ENCODE measurements at places on chromosomes 4 and X.

- no peak for DNase-seq
These were observed 695.7 kb upstream of the GALNTL6 start for GRCh38 chr4:171117457-171117856.

DNA sequence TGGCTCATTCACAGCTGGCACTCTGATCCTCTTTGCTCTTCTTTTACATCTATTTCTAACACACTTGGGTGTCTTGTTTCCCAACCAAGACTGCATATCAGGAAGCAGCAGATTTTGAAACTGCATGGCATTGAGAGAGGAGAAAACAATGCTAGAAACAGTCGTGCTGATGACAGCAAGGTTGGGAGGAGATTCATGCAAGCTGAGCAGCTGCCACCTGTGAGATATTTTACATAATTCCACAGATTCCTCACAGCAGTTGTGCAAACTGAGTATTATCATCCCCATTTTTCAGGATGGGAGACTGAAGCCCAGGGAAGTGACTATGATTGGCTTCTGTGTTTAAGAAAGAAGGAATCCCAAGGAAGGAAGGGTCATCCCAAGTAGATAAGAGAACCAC, 105.0 kb downstream of the SLC2A9 start:
- no peak for DNase-seq

- DNase-seq: no peak
These were observed 100.7 kb upstream of the HCCS start for GRCh38 chrX:11010476-11010875.

DNA sequence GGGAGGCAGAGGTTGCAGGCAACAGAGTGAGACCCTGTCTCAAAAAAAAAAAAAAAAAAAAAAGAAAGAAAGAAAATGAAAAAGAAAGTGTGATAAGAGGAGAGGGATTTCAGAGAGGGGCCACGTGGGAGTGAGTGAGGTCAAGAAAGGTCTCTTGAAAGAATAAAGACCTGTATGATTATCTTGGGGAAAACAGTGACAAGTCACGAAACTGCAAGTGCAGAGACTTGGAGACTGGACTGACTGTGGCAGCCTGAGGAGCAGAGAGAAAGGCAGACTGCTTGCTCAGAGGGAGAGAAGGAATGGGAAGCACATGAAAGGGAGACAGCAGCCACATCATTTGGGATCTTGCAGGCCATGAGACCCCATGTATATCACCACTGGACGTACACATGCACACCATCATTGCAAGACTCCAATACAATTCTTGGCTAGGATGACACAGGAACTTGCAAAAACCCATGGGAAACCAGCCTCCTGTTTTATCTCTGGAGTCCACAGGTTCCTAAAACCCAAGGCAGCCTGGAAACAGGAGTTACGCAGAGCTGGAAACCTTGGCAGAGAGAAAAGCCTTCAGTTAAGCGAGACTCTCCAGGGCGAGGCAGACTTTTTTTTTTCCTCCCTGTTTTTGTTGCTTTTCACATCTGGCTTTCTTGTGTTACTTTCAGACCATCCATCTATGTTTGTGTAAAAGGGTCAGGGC, 207.0 kb upstream of the TBL1X start:
- DNase-seq: no peak

- DNase-seq: no peak
These were observed 213.5 kb upstream of the TAPT1 start for GRCh38 chr4:16439768-16440167.

DNA sequence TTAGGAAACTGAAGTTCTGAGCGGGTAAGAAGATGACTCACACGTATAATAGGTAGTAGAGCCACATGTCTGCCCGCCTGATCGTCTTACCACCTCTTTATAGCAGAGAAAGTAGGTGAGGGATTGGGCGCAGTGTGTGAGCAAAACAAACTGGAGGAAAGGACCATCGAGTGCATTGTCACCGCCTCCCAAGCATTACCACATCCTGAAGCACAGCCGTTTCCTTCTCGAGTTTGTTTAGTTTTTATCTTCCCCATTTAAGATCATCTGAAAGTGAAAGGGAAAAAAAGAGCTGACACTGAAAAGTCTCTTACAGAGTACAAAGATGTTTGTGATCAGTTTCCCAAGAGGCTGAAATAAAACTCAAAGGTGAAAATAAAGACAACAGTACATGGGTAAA, 14.8 kb downstream of the PDK3 start:
- DNase-seq: no peak

DNA sequence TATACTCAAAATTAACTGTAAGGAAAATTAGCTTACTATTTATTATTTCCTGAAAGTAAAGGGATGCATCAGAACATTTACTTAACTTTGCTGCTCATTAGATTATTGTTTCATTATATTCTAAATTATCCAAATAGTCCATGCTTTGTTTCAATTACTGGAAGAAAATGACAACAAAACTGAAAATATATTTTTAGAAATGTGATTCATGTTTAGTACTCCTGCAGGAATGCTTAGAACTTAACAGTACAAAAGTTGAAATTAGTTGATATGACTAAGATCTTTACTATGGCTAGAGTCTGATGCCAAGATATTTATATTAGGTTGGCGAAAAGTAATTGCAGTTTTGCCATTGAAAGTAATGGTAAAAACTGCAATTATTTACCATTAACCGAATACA, 660.5 kb upstream of the PABPC4L start:
- no peak for DNase-seq
